Neuronal stem cell (in vitro differentiated cells): ENCODE measurements at places on chromosomes 11 and 22.

DNA sequence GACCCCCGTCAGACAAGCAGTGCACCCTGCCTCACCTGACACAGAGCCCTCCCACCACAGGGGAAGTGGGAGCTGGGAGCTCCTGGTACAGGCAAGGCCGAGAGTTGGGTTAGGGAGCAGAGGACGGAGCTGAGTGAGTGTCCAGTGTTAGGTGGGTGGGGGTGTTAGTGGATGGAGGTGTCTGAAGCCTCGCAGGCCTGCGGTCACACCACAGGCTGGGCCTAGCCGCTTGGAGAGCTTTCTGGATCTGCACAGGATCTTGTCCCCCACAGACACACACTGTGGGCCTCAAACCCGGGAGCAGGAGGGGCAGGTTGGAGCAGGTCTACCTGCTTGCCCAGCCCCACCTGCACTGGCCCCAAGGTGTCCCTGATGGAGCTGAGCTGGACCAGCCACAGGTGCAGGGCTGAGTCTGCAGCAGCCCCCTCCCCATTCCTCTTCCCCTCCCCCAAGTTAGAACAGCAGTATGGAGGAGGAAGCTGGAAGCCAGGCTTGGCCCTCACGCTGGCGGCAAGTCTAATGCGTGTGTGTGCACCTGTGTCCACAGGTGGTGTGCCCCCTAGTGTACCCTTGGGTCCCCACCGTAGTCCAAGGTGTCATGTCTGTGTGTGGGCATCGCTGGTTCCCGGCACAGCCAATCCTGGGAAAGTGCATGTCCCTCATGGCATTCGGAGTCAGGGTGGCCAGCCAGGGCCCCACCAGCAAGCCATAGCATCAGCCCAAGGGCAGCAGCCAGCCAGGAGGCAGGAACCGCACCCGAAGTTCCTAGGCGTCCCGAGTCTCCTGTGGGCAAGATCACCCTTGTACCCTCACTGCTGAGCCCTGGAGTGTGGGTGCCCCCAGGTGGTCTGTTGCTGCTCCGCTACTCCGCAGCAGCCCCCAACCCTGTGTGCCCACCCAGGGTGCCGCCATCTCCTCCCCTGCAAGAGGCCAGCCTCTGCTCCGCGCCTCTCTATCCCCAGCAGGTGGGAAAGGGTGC, 2.0 kb upstream of the GATD1 start:
- no peak for DNase-seq

DNA sequence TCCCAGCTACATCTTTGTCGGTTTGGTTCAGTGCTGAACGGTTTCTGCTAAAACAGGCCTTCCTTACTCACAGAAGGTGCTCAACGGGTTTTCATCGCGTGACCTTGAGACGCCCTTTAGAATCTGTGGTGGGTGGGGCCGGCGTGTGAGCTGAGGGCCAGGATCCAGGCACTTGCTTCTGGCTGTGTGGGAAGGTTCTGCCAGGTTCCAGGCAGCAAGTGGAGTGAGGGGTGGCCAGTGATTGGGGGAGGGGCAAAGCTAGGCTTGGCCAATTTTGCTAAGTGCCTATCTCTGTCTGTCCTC, 35.2 kb downstream of the KCNJ4 start:
- no peak for DNase-seq

DNA sequence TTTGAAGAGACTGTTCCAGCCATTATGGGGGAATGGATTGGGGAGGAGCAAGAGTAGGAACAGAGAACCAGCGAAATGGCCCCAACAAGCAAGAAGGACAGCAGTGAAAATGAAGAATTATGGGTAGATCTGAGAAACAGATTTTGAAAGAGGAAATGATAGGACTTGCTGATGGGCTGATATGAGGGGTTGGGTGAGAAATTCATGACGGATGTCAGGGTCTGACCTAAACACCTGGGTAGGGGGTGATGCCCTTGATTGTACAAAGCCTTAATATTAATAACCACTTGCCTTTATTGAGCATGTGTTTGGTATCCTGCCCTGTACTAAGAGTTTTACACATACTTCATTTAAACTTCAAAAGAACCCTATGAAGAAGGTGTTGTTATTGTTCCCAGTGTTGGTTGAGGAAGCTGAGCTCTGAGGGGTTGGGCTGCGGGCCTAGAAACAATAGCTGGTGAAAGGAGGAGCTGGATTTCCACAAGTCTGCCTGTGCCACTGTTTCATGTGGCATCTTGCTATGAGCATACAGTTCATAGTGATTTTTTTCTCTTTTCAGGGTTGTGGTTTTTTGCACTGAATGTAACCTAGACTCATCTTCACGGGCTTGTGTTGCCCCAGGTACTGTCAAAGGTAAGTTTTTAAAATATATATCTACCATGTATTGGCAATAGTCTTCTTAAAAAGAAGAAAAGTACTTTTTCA, 61.1 kb upstream of the TNRC6B start:
- no peak for DNase-seq

GRCh38 chr11:67413266-67413849, 2.1 kb upstream of the CARNS1 start:
- no peak for DNase-seq

GRCh38 chr11:23749762-23750430, 747.0 kb upstream of the LUZP2 start:
- no peak for DNase-seq

GRCh38 chr22:27877501-27877900, 41.6 kb downstream of the PITPNB start:
- DNase-seq = no peak

DNA sequence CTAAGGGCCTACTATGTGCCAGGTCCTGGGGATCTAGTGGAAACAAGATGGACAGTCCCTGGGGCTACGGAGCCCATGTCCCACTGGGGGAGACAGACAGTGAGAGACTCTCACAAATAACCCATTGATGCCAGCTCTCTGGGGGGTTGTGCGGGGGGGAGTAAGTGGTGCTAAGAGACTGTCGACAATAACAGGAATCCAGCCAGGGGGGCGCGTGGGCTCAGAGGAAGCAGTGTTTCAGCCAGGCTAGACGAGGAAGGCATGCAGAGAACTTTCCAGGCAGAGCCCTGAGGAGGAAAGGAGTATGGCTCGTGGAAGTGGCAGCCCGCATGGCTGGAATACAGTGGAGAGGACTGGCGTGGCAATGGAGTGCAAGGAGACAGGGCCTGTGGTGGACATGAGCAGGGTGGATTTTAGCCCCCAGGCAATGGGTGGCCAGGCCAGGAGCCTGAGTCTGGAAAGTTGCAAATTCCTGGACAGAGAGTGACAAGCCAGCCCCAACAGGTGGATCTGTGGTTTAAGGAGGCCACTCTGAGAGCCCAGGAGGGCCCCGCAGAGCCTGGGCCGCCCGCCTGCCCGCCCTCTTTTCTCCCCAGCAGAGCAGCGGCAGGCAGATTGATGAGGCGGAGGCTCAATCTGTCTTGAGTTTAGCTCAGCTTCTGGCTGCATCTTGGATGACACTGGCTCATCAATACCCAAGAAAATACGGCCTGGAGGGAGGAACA, 40.0 kb upstream of the TCF20 start:
- no peak for DNase-seq

DNA sequence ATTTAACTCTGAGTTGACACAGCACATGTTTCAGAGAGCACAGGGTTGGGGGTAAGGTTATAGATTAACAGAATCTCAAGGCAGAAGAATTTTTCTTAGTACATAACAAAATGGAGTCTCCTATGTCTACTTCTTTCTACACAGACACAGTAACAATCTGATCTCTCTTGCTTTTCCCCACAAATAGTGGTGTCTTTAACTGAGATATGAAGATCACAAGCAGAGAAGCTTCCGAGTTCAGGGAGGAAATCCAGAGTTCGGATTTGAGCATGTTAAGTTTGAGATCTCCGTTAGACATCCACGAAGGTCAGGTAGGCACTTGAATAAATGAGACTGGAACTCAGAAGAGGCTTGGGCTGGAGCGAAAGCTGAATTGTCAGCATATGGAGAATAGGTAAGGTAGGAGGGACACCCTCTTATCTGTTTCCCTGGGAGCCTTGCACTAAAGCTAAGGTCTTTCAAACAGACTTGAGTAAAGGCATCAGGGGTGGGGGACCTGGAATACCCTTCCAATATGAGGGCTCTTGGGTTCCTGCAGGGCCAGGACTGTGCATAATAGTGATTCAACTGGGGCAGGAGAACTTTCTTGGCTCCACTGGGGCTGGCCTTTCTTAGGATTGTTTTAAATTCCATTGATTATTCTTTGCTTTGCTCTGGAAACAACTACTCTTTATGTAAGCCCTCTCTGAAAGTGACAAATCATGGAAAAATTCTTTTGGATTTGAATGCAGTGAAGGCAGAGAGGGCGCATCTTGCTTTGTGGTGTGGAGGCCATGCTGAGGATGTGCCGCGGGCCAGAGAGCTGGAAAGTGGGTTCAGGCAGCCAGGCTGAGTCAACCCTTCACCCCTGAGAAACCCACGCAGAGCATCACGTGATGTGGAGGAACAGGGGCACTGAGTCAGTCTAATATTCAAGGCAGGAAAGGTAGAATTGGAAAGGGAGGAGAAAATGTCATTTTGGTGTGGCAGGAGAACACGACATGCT, 62.7 kb upstream of the AMPD3 start:
- DNase-seq = no peak

- no peak for DNase-seq
Observed at GRCh38 chr11:124899383-124900145, 1.9 kb upstream of the ROBO4 start.

DNA sequence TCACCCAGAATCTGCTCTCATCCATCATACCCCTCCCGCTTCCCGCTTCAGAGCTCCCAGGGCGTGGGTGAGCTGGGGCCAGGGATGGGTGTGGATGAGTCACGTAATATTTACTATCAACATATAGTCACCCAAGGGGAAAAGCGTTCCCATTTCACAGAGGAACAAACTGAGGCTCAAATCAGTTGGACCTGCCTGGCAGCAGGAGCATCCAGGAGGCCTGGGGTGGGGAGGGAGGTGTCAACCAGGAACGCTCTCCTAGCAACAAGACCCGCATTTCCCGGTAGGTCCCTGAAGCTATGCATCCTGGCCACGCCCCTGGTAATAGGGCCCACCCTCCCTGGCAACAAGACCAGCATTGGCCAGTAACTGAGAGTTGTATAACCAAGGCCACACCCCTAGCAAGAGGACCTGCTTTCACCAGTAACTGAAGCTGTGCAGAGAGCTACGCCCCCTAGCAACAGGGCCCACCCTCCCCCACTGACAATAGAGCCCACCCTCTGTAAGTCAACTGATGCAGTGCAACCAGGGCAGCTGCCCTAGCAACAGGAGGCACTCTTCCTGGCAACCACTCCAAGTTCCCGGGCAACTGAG, 32.7 kb upstream of the TXNRD2 start:
- DNase-seq = peak; percentile 76

- DNase-seq = no peak
Observed at GRCh38 chr11:60873533-60873932, 6.2 kb downstream of the ZP1 start.

DNA sequence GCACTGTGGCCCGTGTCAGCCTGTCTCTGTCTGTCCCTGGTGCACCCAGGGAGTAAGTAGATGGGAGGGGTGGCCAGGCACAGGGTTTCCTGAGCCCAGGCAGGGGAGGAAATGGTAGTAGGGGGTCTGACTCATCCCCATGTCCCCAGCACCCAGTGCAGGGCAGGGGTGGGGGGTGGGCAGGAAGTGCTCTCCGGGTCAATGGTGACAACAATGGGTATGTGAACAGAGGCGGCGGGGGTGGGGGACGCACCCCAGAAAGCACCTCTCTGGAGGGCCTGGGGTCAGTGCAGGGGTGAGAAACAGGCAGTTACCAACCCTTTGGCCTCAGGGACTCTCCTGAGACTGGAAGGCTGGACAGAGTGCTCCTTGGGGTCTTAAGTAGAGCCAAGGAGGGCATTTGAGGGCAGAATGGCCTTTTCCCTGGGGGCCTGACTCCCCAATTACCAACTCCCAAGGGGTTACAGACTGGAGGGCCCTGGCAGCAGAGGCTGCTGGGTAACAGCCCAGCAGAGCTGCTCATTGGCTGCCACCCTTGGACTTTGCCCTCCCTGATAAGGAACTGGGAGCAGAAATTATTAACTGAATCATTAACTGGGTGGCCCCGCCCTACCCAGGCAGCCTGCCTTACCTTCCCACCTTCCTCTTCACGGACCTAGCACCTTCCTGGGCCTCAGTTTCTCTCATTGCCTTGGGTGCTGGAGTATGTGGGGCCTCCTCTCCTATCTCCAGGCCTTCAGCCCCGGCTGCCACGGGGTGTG, 4.2 kb downstream of the MYRF start:
- DNase-seq = no peak

GRCh38 chr11:108975026-108975425, 310.2 kb downstream of the DDX10 start:
- no peak for DNase-seq

- no peak for DNase-seq
Observed at GRCh38 chr11:37364246-37364839, 766.3 kb upstream of the RAG2 start.

DNA sequence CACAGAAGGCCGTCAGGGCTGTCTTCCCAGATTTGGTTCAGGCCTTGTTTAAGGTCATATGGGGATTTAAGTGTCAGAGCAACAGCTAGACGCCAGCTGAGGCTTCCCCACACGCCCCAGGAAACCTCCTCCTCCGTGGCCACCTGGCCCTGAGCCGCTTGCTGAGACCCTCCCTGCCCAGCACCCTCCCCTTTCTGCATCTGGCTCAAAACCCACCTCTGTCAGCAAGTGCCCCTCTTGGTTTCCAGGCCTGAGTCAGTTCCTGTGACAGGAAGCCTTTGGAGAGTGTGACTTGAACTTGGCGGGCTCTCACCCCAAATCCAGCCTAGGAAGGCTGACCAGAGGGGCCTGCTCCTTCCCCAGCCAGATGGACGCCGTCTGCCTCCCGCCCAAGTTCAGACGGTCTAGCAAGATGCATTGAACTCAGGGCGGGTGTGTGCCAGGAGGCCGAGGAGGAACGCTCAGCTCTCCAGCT, 561 bp downstream of the FXYD2 start:
- DNase-seq = no peak

DNA sequence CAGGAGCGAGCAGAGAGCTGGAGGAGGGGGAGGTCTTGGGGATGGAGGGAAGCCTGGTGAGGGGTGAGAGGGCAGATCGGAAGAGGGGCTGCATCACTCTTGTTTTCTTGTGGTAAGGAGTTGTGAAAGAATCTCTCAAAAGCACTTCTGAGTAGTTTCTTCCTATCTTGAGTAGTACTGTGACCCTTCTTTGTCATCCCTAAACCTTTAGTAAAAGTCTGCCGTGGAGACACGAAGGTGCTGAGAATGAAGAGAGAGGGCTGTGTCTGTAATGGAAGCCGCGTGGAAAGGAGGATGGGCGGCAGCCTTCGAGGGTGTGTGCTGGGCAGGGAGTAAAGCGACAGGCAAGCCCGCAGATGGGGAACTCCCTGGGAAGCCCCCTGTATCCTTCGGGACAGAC, 237.8 kb downstream of the TBC1D22A start:
- no peak for DNase-seq

- DNase-seq = no peak
Observed at GRCh38 chr11:34161812-34162492, 56.5 kb downstream of the NAT10 start.
